ENCODE measurements at places on chromosomes 1 and 21. TPM values are rescaled to one million over a fixed set of nuclear protein-coding genes. Genes with fewer than 3 reads are reported as not detected.

GRCh38 chr1:23417570-23417969, 7.0 kb downstream of the TCEA3 start:
- no peaks in the 10 kb centered on the region for H3K36me3 ChIP-seq
- H3K27me3 ChIP-seq = no peaks in the 10 kb centered on the region

DNA sequence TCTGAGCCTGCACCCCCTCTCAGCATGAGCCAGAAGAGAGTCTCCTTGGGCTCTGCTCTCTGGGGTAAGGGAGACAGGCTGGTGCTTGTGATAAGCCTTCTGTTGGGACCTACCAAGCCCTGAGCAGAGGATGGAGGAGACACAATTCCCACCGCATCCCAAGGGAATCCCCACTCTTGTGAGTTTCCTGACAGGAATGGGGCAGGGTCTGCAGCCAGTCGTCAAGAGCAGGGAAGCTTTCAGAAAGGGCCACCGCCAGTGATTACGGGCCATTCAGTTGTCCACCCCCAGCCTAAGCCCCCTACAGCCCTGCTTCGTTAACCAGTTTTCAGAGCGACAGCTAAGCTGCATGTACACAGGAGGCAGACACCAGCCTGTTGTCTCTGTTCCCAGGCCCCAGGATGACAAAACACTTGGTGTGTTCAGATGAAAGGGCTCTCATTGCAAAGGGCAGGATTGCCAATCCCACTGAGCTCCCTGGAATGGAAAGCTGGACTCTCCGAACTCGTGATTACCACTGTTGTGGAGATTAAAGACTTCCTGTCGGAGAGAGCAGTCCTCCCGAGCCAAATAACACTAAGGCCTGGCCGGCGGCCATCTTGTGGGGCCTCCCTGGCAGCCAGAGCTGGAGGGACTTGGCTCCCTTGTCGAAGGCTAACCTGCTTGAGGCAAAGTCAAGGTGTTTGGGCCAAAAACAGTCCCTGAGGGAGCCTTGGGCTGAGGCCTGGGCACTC, 37.4 kb upstream of the SLC30A1 start:
- no peak overlapping the region for H3K27ac ChIP-seq
- H3K27me3 ChIP-seq = no peaks in the 10 kb centered on the region
- no peak for DNase-seq
- no peaks in the 10 kb centered on the region for H3K4me1 ChIP-seq

GRCh38 chr21:45095505-45095904, 21.1 kb downstream of the ADARB1 start:
- no peak overlapping the region for H3K4me3 ChIP-seq
- no peaks in the 10 kb centered on the region for H3K27me3 ChIP-seq
- no peaks in the 10 kb centered on the region for H3K36me3 ChIP-seq
- H3K4me1 ChIP-seq = no peaks in the 10 kb centered on the region

Gene L1TD1
- total RNA-seq = not detected

GRCh38 chr1:117598489-117598888, 7.4 kb upstream of the TENT5C start:
- H3K36me3 ChIP-seq = no peaks in the 10 kb centered on the region
- no peak overlapping the region for H3K4me3 ChIP-seq
- no peaks in the 10 kb centered on the region for H3K27me3 ChIP-seq
- H3K27ac ChIP-seq = no peak overlapping the region
- DNase-seq = no peak
- no peaks in the 10 kb centered on the region for H3K4me1 ChIP-seq

Gene DCST1
- not detected for total RNA-seq
